Pulmonary artery endothelial cell (primary cell): ENCODE measurements at places on chromosomes 7 and 10. TPM values are rescaled to one million over a fixed set of nuclear protein-coding genes. Genes with fewer than 3 reads are reported as not detected.

Gene ACTL6B
- total RNA-seq = not detected in 2 replicates

Gene CCDC3
- total RNA-seq = 0.18 and 0.66 TPM in 2 replicates

Gene CCDC7
- total RNA-seq = 3.6 and 11.4 TPM in 2 replicates

Gene SPDYE16
- total RNA-seq = 0.28 TPM in 1 of 2 replicates, not detected in the other

Gene SEMA4G
- 0.60 and 0.79 TPM in 2 replicates for total RNA-seq

Gene HOXA2
- 0.59 and 1.0 TPM in 2 replicates for total RNA-seq

Gene RARRES2
- not detected in 2 replicates for total RNA-seq

Gene CDH23
- total RNA-seq = under 0.01 and 0.07 TPM in 2 replicates

Gene SLC13A1
- total RNA-seq = not detected in 2 replicates

Gene HMX2
- total RNA-seq = not detected in 2 replicates

Gene CCZ1
- 50.3 and 54.5 TPM in 2 replicates for total RNA-seq

Gene GHRHR
- total RNA-seq = not detected in 2 replicates

Gene DENND10
- 45.9 and 56.3 TPM in 2 replicates for total RNA-seq

Gene IKZF5
- 2.7 and 3.8 TPM in 2 replicates for total RNA-seq

Gene CFAP43
- 0.07 TPM in 2 replicates for total RNA-seq

Gene UPK3BL1
- total RNA-seq = 5.3 and 8.6 TPM in 2 replicates

Gene SUN3
- not detected in 2 replicates for total RNA-seq

Gene PALD1
- total RNA-seq = 53.7 and 90.4 TPM in 2 replicates

Gene PRKCQ
- 0.33 and 0.99 TPM in 2 replicates for total RNA-seq

Gene MACROH2A2
- 0.59 and 1.0 TPM in 2 replicates for total RNA-seq

Gene RASSF4
- 8.8 and 12.3 TPM in 2 replicates for total RNA-seq

Gene ASIC3
- 0.07 TPM in 2 replicates for total RNA-seq

Gene FKBP6
- not detected in 2 replicates for total RNA-seq

Gene PILRA
- 0.13 TPM in 1 of 2 replicates, not detected in the other for total RNA-seq

Gene ACHE
- total RNA-seq = 0.33 and 0.81 TPM in 2 replicates

Gene ACBD7
- 2.6 and 3.1 TPM in 2 replicates for total RNA-seq

Gene SPDYE9
- total RNA-seq = not detected in 2 replicates

Gene RADIL
- 0.46 and 0.73 TPM in 2 replicates for total RNA-seq

Gene KLF14
- not detected in 2 replicates for total RNA-seq

Gene FAM221A
- total RNA-seq = 5.3 and 8.4 TPM in 2 replicates

Gene PNLIPRP3
- not detected in 2 replicates for total RNA-seq

Gene HOXA11
- not detected in 2 replicates for total RNA-seq

Gene MDFIC
- total RNA-seq = 16.2 and 40.6 TPM in 2 replicates

Gene ANKRD2
- total RNA-seq = 0.78 and 1.8 TPM in 2 replicates

Gene NPY4R
- not detected in 2 replicates for total RNA-seq

Gene PTF1A
- total RNA-seq = not detected in 2 replicates

Gene TCTN3
- 28.6 and 35.8 TPM in 2 replicates for total RNA-seq

Gene ZP3
- total RNA-seq = 1.3 TPM in 2 replicates
